ENCODE measurements at places on chromosomes 1 and 21. TPM values are rescaled to one million over a fixed set of nuclear protein-coding genes. Genes with fewer than 3 reads are reported as not detected.

OR2L8 gene
- total RNA-seq: not detected

GPR3 gene
- total RNA-seq: not detected

RCSD1 gene
- total RNA-seq: 8.4 TPM

PAPPA2 gene
- 0.51 TPM for total RNA-seq

LYPD8 gene
- not detected for total RNA-seq

SPRR2E gene
- not detected for total RNA-seq

PGBD5 gene
- 0.69 TPM for total RNA-seq

AZIN2 gene
- total RNA-seq: 16.1 TPM

SPRR2D gene
- not detected for total RNA-seq

AADACL3 gene
- not detected for total RNA-seq

HCRTR1 gene
- total RNA-seq: not detected

CLEC20A gene
- total RNA-seq: not detected

IL20 gene
- total RNA-seq: not detected

BARHL2 gene
- not detected for total RNA-seq

NHLH1 gene
- not detected for total RNA-seq

NSL1 gene
- 73.8 TPM for total RNA-seq

C1orf210 gene
- not detected for total RNA-seq

TNFRSF9 gene
- not detected for total RNA-seq

FCRL2 gene
- total RNA-seq: 0.51 TPM

CD1C gene
- total RNA-seq: not detected

OR2AK2 gene
- total RNA-seq: not detected

RIMS3 gene
- 1.8 TPM for total RNA-seq

FCGR1A gene
- total RNA-seq: 1.6 TPM

KCNJ15 gene
- total RNA-seq: 0.29 TPM

ELF3 gene
- 2.2 TPM for total RNA-seq

PRELP gene
- total RNA-seq: 6.2 TPM
